ENCODE measurements at places on chromosomes 5 and 9.

DNA sequence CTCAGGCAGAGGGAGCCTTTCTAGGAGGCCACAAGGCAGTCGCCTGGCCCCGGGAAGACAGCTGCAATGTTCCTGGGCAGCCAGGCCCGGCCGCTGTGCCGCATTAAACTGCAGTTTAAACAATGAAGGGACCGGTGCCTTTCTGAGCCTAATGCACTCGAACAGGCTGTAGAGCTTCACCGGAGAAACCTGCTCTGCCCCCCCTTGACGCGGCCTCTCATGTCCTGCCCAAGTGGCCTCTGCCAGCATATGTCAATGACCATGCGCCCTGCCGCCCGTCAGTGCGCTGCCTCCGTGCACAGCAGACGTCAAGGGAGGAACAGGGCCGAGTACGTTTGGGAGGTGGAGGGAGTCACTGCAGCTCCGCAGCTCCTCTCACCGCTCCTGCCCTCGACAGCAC, 38.4 kb upstream of the BARHL1 start:
- no peak for DNase-seq

GRCh38 chr9:89304020-89304833, 6.8 kb upstream of the CKS2 start:
- DNase-seq, result no peak

DNA sequence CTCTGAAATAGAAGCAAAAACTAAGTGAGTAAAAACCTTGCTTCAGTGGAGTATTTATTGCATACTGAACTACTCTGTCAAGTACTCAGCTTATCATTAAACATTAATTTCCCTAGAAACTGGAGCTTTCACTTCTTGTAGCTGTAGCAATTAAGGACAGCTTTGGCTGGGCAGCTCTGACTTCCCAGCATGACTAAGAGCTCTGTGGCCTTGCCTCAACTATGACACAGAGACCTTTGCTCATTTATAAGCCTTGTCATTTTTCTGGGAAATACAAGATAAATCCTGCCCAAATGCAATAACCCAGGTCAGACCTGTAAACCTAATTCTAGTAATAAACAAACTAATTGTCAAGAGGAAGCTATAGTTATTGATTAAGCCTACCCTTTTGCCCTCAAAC, 65.4 kb upstream of the STK32A start:
- DNase-seq, result no peak

DNA sequence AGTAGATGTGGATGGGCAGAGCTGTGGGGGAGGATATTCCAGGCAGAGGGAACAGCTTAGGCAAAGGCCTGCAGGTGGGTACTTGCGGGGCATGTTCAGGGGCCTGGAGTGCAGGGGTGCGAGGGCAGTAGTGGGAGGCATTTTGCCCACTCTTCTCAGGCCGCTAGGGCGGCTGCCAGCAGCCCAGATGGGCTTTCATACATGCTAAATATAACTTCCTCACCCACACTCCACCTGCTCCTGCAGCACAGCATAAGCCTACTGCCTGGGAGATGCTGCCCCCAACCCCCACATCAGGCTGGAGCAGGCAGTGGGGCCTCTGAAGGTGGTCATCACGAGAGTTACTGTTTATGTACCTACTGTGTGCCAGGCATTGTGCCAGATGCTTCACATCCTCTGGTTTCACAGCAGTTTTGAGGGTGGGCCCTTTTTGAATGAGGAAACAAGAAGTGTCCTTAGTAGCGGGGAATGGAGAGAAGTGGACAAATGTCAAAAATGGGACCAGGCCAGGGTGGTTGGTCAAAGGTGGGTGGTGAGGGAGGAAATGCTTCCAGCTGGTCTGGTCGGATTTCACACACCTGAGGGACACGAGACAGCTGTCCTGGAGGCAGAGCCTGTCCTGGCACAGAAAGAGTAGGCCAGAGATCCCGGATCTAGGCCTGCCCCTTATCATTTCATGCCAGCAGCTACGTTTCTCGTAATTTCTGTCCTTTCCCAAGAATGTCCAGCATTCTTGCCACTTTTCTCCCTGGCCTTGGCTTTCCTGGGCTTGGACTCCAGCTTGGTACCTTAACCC, 12.1 kb downstream of the RGS14 start:
- DNase-seq, result no peak

- DNase-seq, result no peak
These were observed 40.7 kb downstream of the EBF1 start for GRCh38 chr5:159058716-159059636.

DNA sequence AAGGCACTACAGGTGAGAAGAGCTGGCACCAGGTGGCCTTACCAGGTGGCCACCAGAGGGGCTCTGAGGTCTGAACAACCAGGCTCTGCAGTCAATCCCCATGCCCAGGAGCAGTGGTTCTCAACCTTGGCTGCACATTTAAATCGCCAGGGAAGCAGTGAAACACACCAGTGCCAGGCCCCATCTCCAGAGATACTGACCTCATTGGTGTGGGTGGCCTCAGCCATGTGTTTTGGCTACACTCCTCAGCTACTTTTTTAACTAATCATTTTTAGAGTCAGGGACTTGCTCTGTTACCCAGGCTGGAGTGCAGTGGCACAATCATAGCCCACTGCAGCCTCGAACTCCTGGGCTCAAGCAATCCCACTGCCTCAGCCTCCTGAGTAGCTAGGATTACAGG, 56.0 kb downstream of the GABBR2 start:
- DNase-seq, result no peak

DNA sequence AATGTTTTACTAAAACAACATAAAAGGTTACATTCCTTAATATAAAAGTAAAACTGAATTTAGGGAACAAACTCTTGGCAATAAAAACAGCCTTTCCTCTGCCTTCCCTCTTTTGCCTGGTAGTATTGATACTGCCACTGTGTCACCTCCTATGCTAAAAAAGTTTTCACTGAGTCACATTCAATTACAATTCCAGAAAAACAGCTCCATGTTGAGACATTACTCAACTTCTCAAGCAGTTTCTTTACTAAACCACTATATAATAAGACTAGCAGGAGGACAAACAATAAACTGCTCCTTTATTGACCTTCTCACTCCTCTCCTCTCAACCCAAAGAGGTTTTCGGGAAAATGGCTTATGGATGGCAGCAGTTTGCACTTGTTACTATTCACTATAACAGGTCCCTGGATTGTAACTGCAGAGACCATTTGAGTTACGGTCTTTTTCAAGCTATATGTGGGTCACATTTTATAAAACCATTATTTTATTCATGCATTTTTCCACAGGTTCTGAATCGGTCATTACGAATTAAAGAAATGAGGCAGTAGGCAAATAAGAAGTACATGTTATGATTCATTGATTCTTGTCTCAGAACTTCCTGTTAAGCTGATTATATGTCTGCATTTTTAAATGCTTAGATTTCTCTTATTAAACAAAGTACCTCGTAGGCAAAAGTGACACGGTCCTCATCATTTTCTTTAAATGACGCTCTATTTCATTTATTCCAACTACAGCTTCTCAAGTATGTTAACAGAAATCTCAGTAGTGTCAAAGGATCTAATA, 2.1 kb downstream of the ZDHHC21 start:
- DNase-seq, result no peak

GRCh38 chr5:37417347-37417746, 38.2 kb downstream of the WDR70 start:
- no peak for DNase-seq

DNA sequence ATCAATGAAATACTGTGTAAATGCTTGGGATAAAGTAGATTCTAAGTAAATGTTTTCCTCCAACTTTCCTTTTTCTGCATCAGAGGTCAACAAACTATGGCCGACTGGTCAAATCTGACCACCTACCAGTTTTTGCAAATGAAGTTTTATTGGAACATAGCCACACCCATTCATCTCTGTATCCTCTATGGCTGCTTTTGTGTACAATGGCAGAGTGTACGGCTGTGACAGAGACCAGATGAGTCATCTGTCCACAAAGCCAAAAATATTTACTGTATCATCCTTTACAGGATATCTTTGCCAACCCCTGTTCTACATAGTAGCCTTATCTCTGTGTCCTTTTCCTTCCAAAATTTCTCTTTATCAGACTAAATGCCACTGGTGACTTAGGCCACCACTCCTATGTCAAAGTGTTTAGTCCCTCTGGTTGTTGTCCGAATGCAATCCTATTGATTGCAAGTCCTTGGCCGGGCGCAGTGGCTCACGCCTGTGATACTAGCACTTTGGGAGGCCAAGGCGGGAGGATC, 218.4 kb upstream of the KLF4 start:
- DNase-seq, result no peak

- DNase-seq, result no peak
These were observed 25.9 kb upstream of the ECM2 start for GRCh38 chr9:92561374-92562330.

- no peak for DNase-seq
These were observed 28.5 kb downstream of the GFM2 start for GRCh38 chr5:74738406-74738805.

DNA sequence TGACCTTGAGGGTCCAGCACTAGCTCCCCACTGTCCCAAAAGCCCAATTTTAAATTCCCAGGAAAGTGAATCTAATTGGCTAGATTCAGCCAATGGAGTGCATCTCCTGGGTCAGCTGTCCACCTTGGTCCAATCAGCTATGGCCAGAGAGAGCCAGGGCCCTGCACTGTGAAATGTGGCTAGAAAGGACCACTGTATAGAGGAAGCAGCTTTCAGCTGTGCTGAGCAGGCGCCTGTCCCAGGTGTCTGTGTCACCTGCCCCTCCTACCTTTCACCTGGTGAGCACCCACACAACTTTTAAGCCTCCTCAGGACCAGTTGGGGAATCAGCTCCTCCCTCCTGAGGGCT, 186.2 kb downstream of the DRD1 start:
- DNase-seq, result no peak

GRCh38 chr5:93726595-93726994, 14.8 kb downstream of the POU5F2 start:
- no peak for DNase-seq

GRCh38 chr5:54772684-54773083, 212.7 kb downstream of the ESM1 start:
- no peak for DNase-seq

DNA sequence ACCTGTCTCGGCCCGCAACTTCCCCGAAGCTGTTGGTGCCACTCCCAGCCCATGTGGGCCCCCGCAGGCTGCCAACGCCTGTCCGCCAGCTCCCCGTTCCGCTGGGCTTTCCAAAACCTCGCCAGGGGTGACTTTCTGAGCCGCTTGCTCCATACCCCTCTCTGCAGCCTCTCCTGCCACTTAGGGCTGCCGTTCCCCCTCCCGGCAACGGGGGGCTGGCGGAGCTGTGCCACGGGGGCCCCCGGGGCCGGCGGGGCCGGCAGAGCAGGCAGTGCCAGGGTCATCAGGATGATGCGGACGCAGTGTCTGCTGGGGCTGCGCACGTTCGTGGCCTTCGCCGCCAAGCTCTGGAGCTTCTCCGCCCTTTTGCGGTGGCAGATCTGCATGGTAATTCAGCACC, 40.8 kb downstream of the FCHO2 start:
- no peak for DNase-seq

DNA sequence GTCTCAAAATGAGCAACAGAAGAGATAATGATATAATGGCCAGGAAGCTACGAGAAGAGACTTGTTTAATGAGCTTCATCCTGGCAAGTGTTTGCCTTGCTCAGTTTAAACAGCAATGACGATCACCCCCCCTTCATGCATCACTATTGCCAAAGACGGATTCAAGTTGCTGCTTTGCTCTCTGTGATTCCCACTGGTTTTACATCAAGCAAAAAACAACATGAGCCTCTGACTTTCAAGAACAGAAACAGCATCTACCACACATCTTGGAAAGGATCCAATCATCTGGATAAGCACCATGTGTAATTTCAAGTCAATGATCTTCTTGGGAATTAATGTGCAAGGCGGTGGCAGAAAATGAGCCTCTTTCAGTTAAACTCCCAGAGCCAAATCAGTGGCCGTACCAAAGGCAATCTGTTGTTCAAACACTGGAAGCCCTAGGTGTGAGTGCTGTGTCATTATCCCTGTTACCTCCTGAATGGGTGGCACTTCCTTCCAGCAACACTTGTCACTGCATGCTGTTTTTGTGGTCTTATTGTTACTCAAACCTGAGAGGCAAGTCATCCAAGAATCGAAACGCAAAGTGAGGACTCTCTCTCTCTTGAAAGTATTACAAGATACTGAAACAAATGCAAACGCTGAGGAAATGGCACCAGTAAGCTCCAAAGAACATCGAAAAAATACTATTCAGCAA, 72.8 kb downstream of the MED27 start:
- DNase-seq, result peak; percentile 39

DNA sequence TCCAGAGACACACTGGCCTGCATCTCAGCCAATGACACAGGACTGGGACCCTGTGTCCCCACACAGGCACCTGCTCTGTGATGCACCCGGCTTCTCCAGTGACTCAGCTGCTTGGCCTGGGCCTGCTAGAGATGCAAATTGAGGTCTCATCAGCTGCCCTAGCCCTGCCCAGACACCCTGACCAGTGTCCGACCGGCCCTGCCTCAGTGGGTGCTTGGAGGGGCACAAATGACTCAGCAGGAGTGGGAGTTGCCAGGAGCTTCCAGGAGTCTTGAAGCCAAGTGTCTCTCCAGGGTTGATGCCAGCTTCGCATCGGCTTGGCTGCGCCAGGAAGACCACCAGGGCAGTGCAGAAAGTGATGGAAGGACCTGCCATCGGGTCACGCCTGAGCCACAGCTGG, 148.2 kb downstream of the ICE1 start:
- DNase-seq, result no peak

GRCh38 chr9:36748322-36748899, 175.7 kb downstream of the MELK start:
- DNase-seq, result peak; percentile 33

DNA sequence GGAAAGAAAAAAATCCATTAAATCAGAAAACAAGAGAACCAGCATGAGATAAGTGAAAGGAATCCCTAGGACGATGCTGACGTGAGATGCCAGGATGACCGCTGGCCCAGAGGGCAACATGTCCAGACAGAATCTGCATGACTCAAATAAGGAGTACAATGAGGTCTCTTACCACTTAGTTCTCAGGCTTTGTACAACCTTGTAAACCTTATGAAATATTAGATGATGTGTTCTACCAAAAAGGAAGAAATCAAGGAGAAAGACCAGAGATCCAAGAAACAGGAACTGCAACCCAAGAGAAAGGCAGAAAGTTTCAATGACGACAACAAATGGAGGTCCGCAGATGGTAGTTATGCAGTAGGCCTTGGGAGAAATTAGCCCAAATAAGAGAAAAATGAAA, 2.8 kb upstream of the GPR150 start:
- DNase-seq, result no peak

- DNase-seq, result no peak
These were observed 123.4 kb upstream of the RETREG1 start for GRCh38 chr5:16740066-16740810.

DNA sequence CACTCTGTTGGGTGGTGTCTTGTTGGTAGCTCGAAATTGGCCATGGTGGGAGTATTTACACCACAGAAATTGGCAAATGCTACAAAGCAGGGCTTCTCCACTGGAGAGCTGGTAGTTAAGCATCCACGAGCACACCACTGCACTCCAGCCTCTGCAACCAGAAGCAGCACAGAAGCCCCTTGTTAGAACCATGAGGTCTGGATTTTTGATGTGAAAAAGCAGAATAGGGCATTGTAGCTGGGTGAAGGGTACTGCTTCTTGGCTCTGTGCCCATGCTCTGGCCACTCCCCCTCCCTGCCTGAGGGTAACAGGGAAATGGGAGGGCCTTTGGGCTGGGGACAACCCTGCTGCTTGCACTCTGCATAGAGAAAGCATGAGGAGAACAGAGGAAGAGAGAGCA, 81.2 kb upstream of the UBTD2 start:
- DNase-seq, result peak; percentile 16

- DNase-seq, result no peak
These were observed 943 bp downstream of the NOP16 start for GRCh38 chr5:176387384-176387925.
